Colonic mucosa (tissue), 4 donors: ENCODE measurements at places on chromosomes 2 and 18. TPM values are rescaled to one million over a fixed set of nuclear protein-coding genes. Genes with fewer than 3 reads are reported as not detected.

DNA sequence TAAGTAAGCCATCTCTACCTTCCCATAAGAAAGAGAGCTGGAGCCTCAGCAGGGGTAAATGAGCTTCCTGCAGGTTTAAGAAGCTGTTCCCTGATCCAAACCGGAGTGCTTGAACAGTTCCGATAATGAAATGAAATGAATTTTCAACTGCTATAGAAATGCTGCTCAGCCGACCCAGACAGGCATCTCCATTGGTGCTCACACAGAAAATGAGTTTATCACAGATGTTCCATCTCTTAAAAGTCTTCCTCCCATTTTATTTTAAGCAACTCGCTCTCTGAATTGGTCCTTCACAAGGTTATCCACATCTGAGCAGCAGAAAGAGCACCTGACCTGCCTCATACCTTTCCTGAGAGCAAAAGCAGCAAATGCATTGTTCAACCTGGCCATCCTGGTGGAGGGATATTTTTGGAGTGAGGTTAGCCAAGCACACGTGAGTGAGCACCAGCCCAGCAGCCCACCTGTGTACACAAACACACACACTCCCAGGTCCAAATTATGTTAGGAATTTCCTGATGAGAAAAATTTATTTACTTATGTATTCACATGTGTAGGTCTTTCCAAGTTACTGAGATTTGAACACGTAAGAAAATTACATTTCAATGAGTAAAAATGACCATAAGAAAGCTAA is 42.2 kb upstream of the CCDC68 start:
- DNase-seq, result no peak

DNA sequence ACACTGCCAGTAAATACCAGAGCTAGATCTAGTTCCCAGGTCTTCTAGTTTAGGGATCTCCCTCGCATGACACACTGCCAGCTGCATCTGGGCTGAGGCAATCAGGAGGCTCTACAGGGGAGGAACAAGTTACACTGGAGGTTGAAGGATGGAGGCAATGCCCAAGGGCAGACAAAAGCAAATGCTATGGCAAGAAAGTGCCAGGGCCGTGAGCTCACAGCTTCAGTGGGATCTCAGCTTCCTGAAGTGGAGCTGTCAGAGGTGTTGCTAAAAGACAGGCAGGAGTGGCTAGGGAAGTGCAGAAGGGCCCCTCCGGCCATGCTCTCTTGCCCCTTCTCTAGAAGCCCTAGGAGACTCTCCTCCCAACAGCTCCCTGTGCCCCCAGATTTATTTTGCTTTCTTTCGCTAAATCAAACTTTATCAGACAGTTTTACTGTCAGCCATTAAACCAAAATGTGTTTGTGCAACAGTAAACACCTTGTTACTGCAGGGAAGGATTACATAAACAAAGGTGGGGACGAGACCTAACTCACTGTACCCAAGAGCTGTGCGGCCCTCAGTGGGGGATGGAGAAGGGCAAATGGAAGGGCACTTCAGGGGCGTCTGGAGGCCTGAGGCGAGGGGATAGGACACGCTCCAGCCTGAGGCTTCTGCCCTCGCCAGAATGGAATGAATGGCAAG is 39.4 kb upstream of the PKDCC start:
- no peak for DNase-seq

DNA sequence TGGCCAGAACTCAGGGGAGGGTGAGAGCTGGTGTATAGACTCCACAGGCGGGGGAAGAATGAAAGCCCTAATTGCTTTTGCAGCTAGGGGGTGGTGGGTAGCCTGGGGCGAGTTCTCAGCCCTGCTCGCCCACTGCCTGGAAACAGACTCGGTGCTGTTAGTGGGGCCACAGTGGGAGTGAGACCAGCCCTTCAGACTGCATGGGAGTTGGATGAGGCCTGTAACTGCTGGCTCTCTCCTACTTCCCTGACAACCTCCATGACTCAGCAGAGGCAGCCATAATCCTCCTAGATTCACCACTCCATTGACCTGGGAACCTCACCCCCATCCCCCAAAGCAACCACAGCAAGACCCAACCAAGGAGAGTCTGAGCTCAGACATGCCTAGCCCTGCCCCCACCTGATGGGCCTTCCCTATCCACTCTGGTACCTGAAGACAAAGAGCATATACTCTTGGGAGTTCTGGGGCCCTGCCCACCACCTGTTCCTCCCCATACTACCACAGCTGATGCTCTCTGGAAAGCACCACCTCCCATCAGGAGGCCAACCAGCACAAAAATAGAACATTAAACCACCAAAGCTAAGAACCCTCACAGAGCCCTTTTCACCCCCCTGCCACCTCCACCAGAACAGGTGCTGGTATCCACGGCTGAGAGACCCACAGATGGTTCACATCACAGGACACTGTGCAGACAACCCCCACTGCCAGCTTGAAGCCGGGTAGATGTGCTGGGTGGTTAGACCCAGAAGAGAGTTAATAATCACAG is 226.3 kb downstream of the EIPR1 start:
- DNase-seq, result no peak

DNA sequence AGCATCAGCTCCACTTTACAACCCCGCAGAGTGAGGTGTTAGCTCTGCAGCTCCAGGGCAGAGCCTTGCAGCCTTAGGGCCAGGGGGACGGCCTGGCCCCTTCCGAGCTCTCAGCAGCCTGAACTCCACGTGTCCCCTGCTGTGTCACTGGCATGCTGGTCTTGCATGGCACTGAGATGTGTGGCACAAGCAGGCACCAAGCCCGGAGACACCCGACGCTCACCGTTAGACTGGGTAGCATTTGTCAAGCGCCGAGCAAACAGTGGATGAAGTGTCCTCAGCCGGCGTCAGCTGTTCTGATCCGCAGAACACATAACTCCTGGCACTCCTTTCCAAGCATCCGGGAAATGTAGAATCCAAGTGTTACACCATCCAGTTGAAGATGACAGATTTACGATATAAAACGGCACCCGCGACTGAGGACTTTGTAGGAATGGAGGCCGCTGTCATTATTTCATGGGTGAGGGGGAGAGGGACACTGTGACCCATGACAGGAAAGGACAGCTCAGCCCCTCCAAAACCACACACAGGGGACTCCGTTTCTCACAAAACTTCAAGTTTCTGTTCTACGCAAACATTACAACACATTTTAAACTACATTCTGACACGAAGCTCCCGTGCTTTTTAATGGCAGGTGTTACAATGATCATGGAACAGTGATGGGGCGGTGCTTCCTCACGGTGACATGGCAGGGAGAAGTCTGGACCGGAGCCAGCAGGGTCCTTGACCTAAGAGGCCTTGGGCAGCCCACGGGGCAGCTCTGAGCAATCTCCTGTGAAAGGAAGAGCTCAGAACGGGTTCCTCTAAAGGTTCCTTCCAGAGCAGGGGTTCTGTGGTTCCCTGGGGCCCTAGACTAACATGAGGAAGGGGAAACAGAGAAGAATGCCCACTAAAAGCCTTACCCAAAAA is 89.4 kb downstream of the HDAC4 start:
- DNase-seq, result peak; percentile 28

- no peak for DNase-seq
These were observed 332.7 kb downstream of the CYRIA start for GRCh38 chr2:16332681-16333557.

DNA sequence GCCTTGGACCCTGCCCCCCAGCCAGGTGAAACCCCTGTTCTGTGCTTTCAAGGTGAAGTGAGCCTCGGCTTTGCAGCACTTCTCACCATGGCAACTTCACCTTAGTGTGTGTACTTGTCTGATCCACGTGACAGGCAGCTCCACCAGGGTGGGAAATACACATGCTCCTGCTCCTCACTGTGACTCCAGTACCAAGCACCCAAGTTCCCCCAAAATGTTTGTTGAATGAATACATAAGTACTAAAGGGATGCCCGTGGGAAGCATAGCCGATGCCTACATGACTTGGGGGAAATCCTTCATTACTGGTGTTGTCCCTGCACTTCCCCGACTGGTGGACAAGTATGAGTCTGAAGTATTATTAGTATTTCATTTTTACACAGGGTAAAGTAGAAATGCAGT is 41.8 kb upstream of the GBX2 start:
- DNase-seq, result no peak

DNA sequence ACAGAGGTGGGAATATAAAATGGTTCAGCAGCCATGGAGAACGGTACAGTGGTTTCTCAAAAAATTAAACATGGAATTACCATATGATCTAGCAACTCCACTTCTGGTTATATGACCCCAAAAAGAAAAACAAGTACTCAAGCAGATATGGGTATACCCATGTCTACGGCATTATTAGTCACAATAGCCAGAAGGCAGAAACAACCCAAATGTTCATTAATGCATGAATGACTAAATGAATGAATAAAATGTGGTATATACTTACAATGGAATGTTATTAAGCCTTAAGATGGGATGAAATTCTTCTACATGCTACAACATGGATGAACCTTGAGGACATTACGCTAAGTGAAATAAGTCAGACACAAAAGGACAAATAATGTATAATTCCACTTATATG is 266.8 kb upstream of the FBXO11 start:
- no peak for DNase-seq

GRCh38 chr2:104790901-104791495 is 62.9 kb upstream of the POU3F3 start:
- no peak for DNase-seq

Gene EEF1B2
- 467 TPM for total RNA-seq

Gene HMSD
- 2.3 TPM for total RNA-seq

Gene GKN2
- total RNA-seq, result not detected

Gene POTEI
- 0.10 TPM for total RNA-seq

Gene KCNE4
- 2.1 TPM for total RNA-seq

Gene RGPD8
- 11.7 TPM for total RNA-seq

Gene FSHR
- not detected for total RNA-seq

Gene RGPD4
- not detected for total RNA-seq

Gene DYNAP
- total RNA-seq, result not detected
